ENCODE measurements at places on chromosomes 1 and 21. TPM values are rescaled to one million over a fixed set of nuclear protein-coding genes. Genes with fewer than 3 reads are reported as not detected.

Gene IVL
- not detected for total RNA-seq

Gene ELF3
- under 0.01 TPM for total RNA-seq

Gene CD2
- total RNA-seq: not detected

Gene SEMA6C
- total RNA-seq: 1.1 TPM

Gene PDE9A
- total RNA-seq: not detected

Gene C1orf74
- 3.7 TPM for total RNA-seq

Gene TTC39A
- 1.5 TPM for total RNA-seq

Gene AIM2
- total RNA-seq: not detected

Gene KCND3
- under 0.01 TPM for total RNA-seq
